ENCODE measurements at places on chromosomes 3 and 15.

- no peak for DNase-seq
Measured at GRCh38 chr15:64070965-64071851, 22.4 kb downstream of the CIAO2A start.

- no peak for DNase-seq
Measured at GRCh38 chr3:126937973-126938372, 44.9 kb upstream of the PLXNA1 start.

- DNase-seq = peak; percentile 74
Measured at GRCh38 chr3:138186803-138187295, 252 bp upstream of the ARMC8 start.

- no peak for DNase-seq
Measured at GRCh38 chr15:43776101-43776717, 557 bp downstream of the ELL3 start.

DNA sequence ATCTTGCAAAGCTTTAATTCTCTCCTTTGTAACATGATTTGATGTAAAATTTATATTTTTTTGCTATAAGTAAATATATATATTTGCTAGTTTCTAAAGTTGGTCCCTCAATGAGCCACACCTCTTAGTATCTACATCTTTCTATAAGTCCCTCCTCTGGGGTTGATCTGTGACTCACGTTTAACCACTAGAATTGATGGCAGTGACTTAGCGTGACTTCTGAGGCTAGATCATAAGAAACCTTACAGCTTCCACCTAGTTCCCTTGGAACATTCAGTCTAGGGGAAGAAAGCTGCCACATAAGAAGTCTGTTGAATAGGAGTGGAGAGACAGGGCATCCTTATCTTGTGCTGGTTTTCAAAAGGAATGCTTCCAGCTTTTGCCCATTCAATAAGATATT is 56.6 kb upstream of the TNIK start:
- no peak for DNase-seq

GRCh38 chr3:89101251-89101650 is 6.2 kb upstream of the EPHA3 start:
- no peak for DNase-seq

DNA sequence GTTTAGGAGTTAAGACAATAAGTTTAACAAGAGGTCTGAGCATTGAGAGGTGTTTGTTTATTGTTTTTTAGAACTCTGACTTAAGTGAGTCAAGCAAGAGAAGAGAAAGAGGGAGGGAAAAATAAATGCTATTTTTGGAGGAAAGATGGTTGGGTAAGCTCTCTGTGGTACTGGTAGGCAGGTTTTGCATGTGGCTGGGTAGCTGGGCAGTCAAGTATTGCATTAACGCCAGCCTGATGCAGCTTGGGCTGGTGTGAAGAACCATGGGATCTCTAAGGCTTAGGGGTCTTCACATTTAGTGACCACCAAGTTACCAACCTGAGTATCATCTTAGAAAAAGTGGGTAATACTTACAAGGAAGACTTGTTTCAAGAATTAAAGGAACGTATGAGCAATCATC is 534.5 kb upstream of the SEMA6D start:
- no peak for DNase-seq

- no peak for DNase-seq
Measured at GRCh38 chr3:11915621-11916424, 69.1 kb upstream of the TAMM41 start.

DNA sequence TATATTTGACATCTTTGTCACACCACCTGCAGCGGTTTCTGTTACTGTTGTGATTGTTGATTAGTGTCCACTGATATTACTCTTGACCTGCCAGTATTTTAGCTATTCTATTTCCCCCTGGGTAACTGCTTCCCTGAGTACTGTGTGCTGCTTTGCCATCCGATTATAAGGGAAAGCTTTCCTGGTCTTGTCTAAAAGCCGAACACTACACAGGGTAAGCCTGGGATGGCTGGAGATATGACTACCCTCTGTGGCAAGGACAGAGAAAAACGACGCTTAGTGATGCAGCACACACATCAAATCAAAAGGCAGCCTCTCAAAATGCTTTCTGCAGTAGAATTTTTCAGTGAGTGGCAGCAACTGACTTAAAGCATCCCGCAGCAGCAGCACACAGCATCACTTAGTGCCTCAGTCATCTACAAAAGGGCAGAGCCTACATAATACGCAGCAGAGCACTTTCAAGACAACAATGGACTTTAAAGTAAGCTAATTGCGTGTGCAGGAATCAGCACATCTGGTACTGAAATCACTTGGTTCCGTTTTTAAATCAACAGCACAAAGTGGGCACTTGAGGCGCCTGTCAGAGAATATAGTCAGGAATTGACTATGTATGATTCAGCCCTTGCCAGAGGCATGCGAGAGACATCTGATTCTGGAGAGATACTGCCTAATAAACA is 656.3 kb upstream of the TGFBR2 start:
- DNase-seq = no peak

DNA sequence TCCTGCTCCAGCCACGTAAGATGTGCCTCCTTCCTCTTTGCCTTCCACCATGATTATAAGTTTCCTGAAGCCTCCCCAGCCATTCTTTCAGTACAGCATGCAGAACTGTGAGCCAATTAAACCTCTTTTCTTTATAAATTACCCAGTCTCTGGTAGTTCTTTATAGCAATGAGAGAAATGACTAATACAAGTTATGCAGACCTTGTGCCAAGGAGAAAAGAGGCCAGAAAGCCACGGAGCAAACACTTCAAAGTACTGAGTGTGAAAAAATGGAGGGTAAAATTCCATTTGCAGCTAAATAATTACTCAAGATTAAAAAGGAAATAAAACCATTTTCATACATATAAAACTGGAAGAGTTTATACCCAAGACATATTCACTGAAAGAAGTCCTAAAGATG is 213.6 kb upstream of the LINGO1 start:
- DNase-seq = no peak

DNA sequence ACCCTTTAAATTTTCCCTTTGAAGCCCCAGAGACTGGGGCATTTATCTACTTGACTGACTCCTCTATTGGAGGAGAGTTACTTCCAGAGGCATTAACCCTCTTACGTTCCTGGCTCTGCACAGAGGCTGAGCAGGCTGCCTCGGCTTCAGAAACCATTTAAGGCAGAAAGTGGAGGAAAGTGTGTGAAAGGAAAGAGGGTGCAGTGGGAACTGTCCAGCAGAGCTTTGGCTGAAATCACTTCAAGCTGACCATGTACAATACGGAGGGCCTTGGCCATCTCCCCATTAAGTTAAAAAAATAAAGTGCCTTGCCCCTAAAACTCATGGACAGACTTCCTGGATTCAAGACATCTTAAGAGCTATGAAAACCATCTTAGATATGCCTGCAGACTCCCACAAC is 238.7 kb downstream of the SV2B start:
- no peak for DNase-seq

GRCh38 chr15:92651877-92652575 is 3.5 kb downstream of the FAM174B start:
- no peak for DNase-seq

- DNase-seq = no peak
Measured at GRCh38 chr3:150216041-150216811, 191.9 kb upstream of the TSC22D2 start.

DNA sequence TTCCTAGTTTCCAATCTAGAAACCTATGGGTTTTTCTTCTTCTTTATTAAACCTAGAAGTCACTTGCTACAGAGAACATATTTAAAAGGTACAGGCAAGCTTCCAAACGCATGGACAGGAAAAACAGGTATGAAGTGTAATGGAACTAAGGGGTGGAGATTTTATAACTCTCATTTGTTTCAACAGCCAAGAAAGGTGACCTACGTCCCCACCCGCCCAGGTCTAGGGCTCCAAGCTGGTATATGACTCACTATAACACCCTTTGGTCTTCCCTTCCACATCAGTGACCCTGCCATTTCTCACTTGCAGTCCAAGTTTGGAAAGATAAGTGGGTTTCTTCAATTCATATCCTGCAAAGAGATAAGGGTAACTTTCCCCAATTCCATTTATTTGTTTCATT is 6.0 kb upstream of the LIPH start:
- no peak for DNase-seq

DNA sequence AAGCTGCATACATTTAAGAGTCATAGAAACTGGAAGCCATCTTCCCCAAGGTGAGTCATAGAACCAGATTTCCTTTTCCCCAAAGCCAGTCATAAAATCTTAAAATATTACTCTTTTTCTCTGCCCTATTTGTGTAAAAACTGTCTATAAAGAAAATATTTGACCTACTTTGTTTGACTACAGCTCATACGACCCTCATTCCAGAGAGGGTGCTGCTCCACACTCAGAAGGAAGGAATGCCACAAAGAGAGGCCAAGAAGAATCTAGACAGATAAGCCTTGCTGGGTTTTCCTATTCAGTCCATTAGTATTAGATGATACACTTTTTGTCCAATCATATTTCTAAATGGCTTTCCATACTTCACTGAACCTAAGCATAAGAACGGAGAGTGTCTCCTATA is 671.6 kb upstream of the SGO1 start:
- DNase-seq = no peak

DNA sequence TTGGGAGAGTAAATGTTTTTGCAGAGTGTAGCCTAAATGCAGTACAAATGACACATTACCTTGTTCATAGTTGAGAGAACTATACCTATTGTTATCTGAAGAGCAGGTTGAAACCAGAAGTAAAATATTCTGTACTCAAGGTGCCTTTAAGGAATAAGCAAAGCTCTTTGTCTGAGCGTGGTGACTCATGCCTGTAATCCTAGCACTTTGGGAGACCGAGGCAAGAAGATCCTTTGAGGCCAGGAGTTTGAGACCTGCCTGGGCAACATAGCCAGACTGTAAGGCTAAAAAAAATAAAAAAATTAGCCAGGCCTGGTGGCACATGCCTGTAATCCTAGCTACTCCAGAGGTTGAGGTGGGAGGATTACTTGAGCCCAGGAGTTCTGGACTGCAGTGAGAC is 2.2 kb upstream of the RNF13 start:
- DNase-seq = no peak

DNA sequence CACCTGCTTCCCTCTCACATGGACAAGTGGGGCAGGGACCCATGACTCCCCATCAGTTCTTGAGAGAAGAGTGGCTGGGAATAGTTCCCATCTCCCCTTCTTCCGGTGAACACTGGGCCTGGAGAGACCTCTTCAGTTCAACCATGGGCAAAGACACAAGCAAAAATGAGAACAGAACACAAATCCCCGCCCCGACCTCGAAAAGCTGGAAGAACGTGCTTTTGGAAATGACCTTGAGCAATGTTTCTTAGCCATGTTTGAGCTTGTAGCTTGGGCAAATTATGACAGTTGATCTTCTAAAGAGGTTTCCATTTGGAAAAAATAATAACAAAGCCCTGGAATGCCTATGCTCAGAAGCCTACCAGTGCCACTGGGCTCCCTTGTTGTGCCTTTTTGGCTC is 59.0 kb downstream of the FAM174B start:
- DNase-seq = no peak

DNA sequence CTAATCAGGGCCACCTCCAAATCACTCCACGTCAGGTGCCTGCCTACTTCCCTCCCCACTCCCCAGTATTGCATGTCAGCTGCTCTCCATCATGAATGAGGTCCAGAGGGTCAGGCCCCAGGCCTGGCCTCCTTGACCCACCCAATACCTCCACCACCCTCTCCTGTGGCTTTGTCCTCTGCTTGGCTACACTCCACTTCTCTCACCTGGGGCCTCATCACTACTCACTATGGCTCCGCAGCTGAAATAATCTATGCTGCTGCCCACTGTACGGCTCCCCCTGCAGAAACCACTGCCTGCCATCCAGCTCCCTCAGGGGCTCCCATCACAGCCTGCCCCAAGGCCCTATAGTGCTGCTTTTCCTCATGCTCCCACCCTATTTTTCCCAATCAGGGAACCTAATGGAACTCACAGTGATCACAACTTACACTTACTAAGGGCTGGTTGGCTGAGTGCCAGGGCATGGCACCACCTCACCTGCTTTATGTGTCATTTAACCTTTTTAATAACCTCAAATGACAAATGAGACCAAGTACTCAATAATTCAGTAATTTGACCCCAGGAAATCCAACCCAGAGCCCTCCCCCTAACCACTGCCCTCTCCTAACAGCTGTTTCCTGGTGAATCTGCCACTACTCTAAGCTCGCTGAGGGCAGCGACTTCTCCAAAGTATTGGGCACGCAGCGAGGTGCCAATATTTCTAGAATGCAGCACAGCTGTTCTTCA is 2.3 kb downstream of the GORASP1 start:
- DNase-seq = no peak

- DNase-seq = no peak
Measured at GRCh38 chr3:128174675-128175590, 21.7 kb downstream of the EEFSEC start.

DNA sequence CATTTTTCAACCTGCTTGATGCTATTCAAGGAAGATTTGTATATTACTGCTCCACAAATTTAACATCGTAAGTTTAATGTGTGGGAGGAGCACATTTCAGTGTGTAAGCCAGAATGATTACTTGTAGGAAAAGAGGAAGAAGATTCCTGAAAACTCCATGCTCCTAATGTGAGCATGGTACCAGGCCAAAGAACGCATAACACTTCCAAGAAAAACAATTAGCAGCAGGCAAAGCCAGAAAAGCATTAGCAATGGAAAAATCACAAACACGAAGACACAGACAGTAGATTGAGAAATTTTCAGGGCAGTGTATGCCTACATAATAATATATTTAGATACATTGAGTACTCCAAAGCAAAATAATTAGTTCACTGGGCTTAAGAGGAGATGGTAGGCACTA is 96.6 kb upstream of the CBLB start:
- no peak for DNase-seq
